ENCODE measurements at places on chromosomes 7 and 10.

DNA sequence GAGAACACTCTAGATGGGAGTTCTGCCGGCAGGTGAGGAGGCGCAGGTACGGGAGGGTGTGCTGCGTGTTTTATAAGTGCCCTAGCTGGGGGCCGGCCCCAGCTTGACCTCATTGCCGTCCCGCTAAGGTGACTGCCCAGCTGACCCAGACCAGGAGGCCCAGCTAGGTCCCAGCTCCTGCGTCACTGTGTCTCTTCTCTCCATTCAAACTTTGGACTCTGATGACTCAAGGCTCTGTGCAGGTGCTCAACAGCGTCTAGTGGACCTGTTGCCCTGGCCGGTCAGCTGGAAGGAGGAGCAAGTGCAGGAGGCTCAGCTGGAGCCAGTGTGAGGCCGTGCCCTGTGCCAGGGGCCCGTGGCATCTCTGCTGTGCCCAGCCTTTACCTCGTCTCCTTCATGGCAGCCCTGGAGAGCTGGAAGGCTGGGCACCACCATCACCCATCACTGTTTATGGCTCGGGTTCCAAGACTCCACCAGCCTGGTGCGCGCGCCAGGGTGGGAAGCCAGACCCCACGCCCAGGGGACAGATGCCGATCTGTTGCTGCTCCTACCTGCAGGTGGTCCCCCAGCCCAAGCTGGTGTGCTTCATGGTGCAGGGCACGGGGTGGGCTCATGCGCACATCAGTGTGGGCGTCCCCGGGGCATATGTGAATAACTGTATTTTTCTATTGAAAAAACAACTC is 14.6 kb downstream of the LHPP start:
- no peak for DNase-seq

- no peak for DNase-seq
These were observed 90.8 kb downstream of the NRF1 start for GRCh38 chr7:129702316-129702715.

- no peak for DNase-seq
These were observed 140.3 kb upstream of the LAMB4 start for GRCh38 chr7:108270385-108271015.

GRCh38 chr10:23291551-23292334 is 52.9 kb downstream of the C10orf67 start:
- no peak for DNase-seq

DNA sequence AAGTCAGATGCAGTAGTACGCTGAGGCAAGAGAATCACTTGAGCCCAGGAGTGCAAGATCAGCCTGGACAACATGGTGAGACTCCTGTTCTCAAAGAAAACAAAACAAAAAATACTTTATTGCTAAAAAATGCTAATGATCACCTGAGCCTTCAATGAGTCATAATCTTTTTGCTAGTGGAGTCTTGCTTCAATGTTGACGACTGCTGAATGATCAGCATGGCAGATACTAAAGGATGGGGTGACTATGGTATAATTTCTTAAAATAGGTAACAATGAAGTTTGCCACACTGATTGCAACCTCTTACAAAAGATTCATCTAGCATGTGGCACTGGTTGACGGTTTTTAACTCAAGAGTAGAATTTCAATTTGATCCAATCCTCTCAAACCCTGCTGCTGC is 22.3 kb downstream of the NANOS1 start:
- no peak for DNase-seq

- no peak for DNase-seq
These were observed 1307.6 kb downstream of the XPNPEP1 start for GRCh38 chr10:108615576-108616320.

DNA sequence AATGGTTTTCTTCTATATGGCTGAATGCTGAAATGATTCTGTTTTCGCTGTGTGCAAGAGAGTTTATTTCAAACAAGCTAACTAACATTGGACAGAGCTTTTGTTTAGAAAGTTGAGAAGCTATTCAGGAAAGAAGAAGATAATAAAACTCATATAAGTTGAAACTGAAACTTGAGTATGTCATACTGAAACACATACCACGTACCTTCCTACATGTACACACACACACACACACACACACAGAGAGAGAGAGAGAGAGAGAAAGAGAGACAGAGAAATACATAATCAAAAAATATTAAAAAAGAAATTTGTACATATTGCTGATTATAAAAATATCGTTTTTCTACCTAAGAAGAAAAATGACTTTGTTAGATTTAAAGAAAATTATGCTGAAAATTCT is 561.9 kb upstream of the KCND2 start:
- DNase-seq = no peak

Measured in DND-41 (cell line).